ENCODE measurements at places on chromosomes 16 and 17. TPM values are rescaled to one million over a fixed set of nuclear protein-coding genes. Genes with fewer than 3 reads are reported as not detected.

DNA sequence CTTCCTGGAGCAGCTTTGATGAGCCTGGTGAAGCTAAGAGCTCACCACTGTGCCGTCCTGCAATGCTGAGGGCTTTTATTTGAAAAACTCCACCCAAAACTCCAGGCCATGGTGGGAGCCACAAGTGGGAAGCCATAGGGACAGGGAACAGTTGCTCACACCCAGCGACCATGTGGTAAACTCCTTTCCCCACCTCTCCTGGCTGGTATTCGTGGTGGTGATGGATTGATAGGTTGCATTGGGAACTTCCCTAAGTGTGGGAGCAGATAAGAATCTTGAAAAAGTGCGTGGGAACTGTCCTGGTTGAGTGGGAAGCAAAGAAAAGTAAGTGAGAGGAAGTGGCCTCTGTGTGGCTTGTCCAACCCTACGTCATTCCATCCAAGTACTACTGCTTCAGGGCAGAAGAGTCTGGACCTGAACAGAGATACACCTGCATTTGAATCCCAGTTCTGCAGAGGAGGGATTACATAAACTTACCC lies at the start of gene CCL1:
CCL1 (minus strand) TSS at position 51 of the 479 bp plus-strand sequence. CDS start 72 bp downstream, outside the sequence.
- H3K27ac ChIP-seq = no peak within 1 kb of the TSS
- H3K4me1 ChIP-seq = no peaks in the 10 kb centered on the region
- no peak within 1 kb of the TSS for H3K4me3 ChIP-seq
- no peaks in the 10 kb centered on the region for H3K36me3 ChIP-seq
- H3K27me3 ChIP-seq = no peaks in the 10 kb centered on the region

DNA sequence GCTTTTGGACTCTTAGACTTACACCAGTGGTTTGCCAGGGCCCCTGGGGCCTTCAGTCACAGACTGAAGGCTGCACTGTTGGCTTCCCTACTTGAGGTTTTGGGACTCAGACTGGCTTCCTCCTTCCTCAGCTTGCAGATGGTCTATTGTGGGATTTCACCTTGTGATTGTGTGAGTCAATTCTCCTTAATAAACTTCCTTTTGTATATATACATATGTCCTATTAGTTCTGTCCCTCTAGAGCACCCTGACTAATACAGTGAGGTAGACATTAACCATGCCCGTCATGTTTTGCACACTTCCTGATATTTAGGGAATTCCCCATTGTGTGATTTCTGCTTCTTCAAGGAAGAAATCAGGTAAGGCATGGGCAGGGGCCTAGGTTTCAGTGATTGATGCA lies 147.8 kb upstream of the CA10 start:
- no peaks in the 10 kb centered on the region for H3K4me1 ChIP-seq
- H3K27me3 ChIP-seq = no peaks in the 10 kb centered on the region
- no peaks in the 10 kb centered on the region for H3K36me3 ChIP-seq

GRCh38 chr17:22435231-22435974 lies 743.1 kb downstream of the KCNJ18 start:
- no peaks in the 10 kb centered on the region for H3K36me3 ChIP-seq
- no peaks in the 10 kb centered on the region for H3K4me1 ChIP-seq
- no peak overlapping the region for H3K4me3 ChIP-seq
- H3K27me3 ChIP-seq = no peaks in the 10 kb centered on the region

GRCh38 chr17:45248132-45248957 lies 13.5 kb downstream of the SPATA32 start:
- peaks cover 20% of the 10 kb centered on the region for H3K4me1 ChIP-seq
- DNase-seq = no peak
- H3K36me3 ChIP-seq = no peaks in the 10 kb centered on the region
- H3K4me3 ChIP-seq = peak overlapping the region; percentile 75

GRCh38 chr17:76022285-76022684 lies 4.8 kb downstream of the EVPL start:
- H3K27me3 ChIP-seq = no peaks in the 10 kb centered on the region
- DNase-seq = no peak
- no peak overlapping the region for H3K4me3 ChIP-seq

DNA sequence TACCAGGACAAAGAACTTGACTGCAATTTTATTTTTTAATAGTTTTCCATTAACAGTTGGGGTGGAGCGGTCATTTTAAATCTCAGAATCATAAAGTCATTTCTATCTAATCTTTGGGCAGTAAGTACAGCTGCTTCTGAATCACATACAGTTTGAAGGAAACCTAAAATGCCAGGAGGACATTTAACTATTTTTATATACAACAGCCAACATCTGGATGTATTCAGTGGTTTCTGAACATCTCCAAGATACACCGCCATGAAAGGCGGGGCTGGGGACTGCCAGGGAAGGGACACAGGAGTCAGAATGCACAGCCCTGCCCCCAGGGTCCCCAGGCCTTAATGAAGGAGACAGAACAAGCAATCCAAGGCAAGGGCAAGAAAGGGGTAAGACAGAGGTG lies 392.3 kb downstream of the SLC39A11 start:
- H3K36me3 ChIP-seq = no peaks in the 10 kb centered on the region
- no peaks in the 10 kb centered on the region for H3K27me3 ChIP-seq
- no peaks in the 10 kb centered on the region for H3K4me1 ChIP-seq
- no peak overlapping the region for H3K27ac ChIP-seq

DNA sequence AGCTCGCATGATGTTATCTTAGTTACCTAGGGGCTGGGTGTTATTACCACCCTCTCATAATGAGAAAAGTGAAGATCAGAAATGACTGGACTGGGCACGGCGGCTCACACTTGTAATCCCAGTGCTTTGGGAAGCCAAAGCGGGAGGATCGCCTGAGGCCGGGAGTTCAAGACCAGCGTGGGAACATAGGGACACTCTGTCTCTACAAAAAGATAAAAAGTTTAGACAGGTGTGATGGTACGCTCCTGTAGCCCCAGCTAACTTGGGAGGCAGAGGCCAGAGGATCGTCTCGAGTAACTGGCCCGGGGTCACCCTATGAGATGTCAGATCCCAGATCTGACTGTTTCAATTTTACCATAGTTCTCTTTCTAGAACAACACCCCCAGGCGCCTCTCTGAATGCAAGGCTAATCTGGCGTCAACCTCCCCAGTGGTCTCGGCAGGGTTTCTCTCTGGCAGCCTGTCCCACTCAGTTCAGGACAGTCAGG lies 1.9 kb upstream of the CCDC102A start:
- H3K4me3 ChIP-seq = no peak overlapping the region
- H3K27ac ChIP-seq = no peak overlapping the region
- H3K27me3 ChIP-seq = no peaks in the 10 kb centered on the region

DNA sequence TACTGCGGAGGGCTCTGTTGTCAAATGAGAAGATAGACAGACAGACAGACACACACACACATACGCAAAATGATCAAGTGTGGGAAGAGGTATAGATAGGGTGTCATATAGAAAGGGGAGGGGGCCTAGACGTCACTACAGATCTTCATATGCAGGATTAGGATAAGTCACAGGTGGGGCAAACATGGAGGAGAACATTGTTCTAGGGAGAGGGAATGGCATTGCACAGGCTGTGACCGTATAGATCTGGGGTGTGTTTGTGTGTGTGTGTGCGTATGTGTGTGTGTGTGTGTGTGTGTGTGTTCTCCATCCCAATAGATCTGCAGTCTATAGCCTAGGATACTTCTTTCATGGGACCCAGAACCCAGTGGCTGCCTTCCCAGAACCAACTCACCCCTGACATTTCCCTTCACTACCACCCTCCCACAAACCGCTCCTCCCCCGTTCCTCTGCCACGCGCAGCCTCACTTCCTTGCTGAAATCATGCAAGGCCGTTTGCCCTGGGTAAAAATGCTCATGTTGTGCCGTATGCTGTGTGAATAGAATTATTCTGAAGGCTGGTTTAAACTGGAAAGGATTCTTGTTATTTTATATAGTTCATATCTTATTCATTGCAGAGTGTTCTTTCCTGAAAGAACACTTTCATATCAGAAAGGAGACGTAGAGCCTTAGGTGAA lies 50.5 kb upstream of the CCL1 start:
- DNase-seq = no peak
- H3K4me3 ChIP-seq = no peak overlapping the region
- H3K4me1 ChIP-seq = no peaks in the 10 kb centered on the region
- H3K27me3 ChIP-seq = no peaks in the 10 kb centered on the region
- H3K27ac ChIP-seq = no peak overlapping the region

GRCh38 chr16:1707193-1707790 lies 1.3 kb downstream of the MAPK8IP3 start:
- H3K4me3 ChIP-seq = peak overlapping the region; percentile 81
- peak overlapping the region; percentile 55 for H3K27ac ChIP-seq
- H3K27me3 ChIP-seq = no peaks in the 10 kb centered on the region
- no peak for DNase-seq

DNA sequence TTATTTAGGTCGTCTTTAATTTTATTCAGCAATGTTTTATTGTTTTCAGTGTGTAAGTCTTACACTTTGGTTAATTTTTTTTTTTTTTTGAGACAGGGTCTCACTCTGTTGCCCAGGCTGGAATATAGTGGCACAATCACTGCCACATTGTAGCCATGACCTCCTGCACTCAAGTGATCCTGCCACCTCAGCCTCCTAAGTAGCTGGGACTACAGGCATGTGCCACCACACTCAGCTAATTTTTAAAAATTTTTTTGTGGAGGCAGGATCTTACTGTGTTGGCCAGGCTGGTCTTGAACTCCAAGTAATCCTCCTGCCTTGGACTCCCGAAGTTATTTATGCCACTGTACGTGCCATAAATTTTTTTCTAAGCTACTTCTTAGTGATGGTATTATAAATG lies 14.5 kb downstream of the RPS6KB1 start:
- H3K27me3 ChIP-seq = no peaks in the 10 kb centered on the region
- DNase-seq = no peak
- H3K4me3 ChIP-seq = no peak overlapping the region
- H3K36me3 ChIP-seq = peaks cover 10% of the 10 kb centered on the region
- H3K4me1 ChIP-seq = no peaks in the 10 kb centered on the region

- no peak for DNase-seq
Observed at GRCh38 chr16:4946917-4947316, 10.0 kb upstream of the PPL start.

DNA sequence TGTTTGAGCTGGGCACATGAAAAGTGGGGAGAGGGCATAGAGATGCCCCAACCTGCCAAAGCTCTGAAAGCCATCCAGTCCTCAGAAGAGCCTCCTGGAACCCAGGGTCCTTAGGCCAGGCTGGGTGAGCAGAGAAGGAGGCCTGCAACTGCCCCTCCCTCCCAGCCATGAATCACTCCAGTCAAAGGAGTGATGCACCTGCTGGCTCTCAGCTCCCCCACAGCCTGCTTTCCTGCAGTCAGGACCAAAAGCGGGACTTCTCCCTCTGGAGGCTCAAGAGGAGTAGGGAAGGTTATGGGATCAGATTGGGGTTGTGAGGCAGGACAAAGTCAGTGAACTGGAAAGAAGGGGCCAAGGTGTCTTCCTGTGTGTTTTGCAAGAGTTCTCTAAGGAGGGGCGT lies 145.6 kb downstream of the TMEM132E start:
- DNase-seq = no peak
- H3K4me1 ChIP-seq = no peaks in the 10 kb centered on the region
- no peaks in the 10 kb centered on the region for H3K36me3 ChIP-seq

GRCh38 chr16:5393070-5393469 lies 295.5 kb upstream of the EEF2KMT start:
- H3K27me3 ChIP-seq = no peaks in the 10 kb centered on the region
- no peak for DNase-seq
- H3K36me3 ChIP-seq = no peaks in the 10 kb centered on the region
- no peak overlapping the region for H3K4me3 ChIP-seq

GRCh38 chr17:61587807-61588660 lies 3.0 kb downstream of the NACA2 start:
- no peaks in the 10 kb centered on the region for H3K36me3 ChIP-seq
- no peak overlapping the region for H3K4me3 ChIP-seq
- H3K27ac ChIP-seq = no peak overlapping the region

DNA sequence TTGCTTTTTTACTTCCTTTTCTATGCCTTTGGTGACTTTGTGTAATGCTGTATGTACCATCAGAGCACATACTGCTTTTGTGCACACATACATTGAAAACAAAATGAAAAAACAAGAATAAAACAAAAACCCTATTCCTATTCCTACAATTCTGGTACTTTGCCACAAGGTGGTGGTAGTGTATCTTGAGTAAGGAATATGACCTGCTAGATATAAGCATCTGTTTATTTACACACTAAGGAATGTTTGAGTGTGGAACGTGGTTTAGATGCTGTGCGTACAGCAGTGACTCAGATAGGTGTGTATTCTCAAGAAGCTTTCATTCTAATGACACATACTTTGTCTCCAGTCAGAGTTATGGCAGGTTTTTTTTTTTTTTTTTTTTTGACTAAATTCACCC lies 606.2 kb downstream of the WWOX start:
- DNase-seq = no peak
- no peaks in the 10 kb centered on the region for H3K36me3 ChIP-seq
- H3K27me3 ChIP-seq = no peaks in the 10 kb centered on the region
- no peaks in the 10 kb centered on the region for H3K4me1 ChIP-seq
- no peak overlapping the region for H3K4me3 ChIP-seq

- no peak overlapping the region for H3K4me3 ChIP-seq
- H3K36me3 ChIP-seq = no peaks in the 10 kb centered on the region
- H3K27me3 ChIP-seq = no peaks in the 10 kb centered on the region
- DNase-seq = no peak
Observed at GRCh38 chr16:22670044-22670536, 143.9 kb upstream of the HS3ST2 start.

DNA sequence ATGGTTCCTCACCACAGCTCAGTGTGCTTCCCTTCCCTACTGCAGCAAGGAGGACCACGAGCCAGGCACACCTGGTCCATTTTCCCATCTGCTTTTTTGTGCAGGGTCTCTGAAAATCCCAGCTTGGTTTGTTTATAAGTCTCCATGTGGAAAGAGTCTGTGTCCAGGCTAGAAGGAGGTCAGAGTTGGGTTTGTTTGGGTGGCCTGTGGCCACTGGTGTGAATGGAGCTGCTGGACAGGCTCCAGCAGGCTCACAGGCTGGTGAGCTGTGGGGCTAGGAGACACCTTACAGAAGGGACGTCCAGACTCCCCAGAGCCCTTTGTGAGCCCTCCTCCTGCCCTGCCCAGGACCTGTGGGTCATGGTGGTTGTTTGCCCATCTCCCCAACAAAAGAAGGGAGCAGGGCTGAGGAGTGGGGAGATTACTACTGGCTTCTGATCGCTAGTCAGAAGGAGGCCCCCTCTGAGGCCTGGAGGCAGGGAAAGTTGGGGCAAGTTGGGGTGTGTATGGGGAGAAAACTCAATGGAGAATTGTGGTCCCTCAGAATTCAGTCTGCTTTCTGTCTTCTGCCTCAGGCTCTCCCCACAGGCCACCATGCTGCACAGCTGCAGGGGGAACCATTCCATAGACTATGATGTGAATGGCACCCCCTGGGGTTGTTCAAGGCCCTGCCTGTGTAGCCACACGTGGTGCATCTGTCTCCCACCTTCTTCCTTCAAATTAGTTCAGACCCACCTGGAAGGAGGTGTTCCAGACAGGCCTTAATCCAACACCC lies 4.1 kb downstream of the RARA start:
- peak overlapping the region; percentile 91 for H3K27ac ChIP-seq
- H3K27me3 ChIP-seq = no peaks in the 10 kb centered on the region
- H3K36me3 ChIP-seq = no peaks in the 10 kb centered on the region
- peaks cover 85% of the 10 kb centered on the region for H3K4me1 ChIP-seq
- DNase-seq = no peak

The CES5A gene
- total RNA-seq = not detected

The TMEM235 gene
- not detected for total RNA-seq

The SCRN2 gene
- 29.3 TPM for total RNA-seq

The FBXW10 gene
- not detected for total RNA-seq

The PARN gene
- total RNA-seq = 51.0 TPM

The MAP1LC3B gene
- 80.4 TPM for total RNA-seq

The STRADA gene
- 62.2 TPM for total RNA-seq

The TMEM92 gene
- 0.28 TPM for total RNA-seq

The ZSCAN10 gene
- not detected for total RNA-seq

The PPP1R1B gene
- total RNA-seq = 0.27 TPM

The UNC13D gene
- total RNA-seq = 13.5 TPM
